ENCODE measurements at places on chromosomes 7 and 10. TPM values are rescaled to one million over a fixed set of nuclear protein-coding genes. Genes with fewer than 3 reads are reported as not detected.

DNA sequence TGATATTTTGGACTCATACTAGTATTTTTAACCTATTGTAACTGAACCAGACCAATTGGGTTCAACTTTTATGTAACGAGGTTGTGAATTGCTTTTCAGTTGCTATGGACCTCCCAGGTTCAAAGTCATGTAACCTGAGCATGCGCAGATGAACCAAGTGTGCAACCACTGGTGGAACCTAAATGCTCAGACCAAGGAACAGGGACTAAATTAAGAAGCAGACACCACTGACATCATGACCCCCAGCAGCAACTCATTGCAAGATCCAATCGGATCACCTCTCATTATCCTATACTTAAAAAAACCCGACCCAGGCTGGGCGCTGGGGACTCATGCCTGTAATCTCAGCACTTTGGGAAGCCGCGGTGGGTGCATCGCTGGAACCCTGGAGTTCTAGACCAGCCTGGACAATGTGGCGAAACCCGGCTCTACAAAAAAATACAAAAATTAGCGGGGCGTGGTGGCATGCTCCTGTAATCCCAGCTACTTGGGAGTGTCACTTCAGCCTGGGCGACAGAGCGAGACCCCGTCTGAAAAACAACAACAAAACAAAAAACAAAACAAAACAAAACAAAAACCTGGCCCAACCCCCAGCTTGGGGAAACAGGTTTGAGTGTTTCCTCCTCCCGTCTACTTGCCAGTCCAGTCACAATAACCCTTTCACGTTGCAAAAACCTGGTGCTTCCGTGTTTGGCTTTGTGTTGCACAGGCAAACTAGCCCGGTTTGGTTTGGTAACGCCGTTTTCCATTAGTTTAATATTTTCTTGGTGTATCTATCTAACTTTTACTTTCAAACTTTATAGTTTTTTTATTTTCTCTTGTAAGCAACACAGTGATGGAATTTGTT is 11.3 kb upstream of the ZNF518A start:
- no peak for DNase-seq

HOXA10 gene
- 0.56 TPM for total RNA-seq

GDI2 gene
- total RNA-seq, result 215 TPM

DNA sequence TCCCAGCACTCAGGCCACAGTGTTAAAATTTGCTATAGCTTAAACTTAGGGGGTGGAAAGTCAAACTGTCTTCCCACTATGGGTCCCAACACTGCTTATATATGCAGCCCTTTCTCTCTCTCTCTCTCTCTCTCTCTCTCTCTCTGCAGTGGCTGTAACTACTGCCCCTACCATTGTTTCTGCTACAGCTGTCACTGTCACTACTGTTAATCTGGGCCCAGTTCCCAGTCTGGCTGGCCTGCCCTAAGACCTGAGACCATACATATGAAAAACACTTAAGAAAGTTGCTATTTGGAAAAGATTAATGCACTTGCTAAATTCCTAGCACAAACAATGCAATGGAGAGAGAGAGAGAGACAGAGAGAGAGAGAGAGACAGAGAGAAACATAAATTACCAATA is 78.6 kb downstream of the THSD7A start:
- DNase-seq, result no peak

NAT16 gene
- total RNA-seq, result not detected

- no peak for DNase-seq
Measured at GRCh38 chr7:482521-483083, 37.0 kb downstream of the PDGFA start.

HTR5A gene
- not detected for total RNA-seq

CFAP70 gene
- 3.2 TPM for total RNA-seq

C10orf88 gene
- 3.8 TPM for total RNA-seq

DNA sequence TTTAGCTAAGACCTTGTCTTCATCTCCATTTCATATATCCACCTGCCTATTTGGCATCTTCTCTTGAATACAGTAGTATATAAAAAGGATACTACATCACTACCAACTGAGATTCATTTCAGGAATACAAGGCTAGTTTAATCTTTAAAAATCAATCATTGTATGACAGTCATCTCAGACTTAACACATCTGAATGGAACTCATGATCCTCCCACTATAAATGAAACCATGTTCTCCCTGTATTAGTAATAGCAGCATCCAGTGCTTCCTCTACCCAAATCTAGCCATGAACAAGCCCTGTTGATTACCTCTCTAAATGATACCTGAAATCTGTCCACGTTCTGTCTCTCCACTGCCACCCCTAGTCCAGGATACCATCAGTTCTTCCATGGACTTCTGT is 196.2 kb downstream of the CDK14 start:
- no peak for DNase-seq

- no peak for DNase-seq
Measured at GRCh38 chr10:5323446-5323845, 41.3 kb upstream of the UCN3 start.

TFPI2 gene
- 57.3 TPM for total RNA-seq

DNA sequence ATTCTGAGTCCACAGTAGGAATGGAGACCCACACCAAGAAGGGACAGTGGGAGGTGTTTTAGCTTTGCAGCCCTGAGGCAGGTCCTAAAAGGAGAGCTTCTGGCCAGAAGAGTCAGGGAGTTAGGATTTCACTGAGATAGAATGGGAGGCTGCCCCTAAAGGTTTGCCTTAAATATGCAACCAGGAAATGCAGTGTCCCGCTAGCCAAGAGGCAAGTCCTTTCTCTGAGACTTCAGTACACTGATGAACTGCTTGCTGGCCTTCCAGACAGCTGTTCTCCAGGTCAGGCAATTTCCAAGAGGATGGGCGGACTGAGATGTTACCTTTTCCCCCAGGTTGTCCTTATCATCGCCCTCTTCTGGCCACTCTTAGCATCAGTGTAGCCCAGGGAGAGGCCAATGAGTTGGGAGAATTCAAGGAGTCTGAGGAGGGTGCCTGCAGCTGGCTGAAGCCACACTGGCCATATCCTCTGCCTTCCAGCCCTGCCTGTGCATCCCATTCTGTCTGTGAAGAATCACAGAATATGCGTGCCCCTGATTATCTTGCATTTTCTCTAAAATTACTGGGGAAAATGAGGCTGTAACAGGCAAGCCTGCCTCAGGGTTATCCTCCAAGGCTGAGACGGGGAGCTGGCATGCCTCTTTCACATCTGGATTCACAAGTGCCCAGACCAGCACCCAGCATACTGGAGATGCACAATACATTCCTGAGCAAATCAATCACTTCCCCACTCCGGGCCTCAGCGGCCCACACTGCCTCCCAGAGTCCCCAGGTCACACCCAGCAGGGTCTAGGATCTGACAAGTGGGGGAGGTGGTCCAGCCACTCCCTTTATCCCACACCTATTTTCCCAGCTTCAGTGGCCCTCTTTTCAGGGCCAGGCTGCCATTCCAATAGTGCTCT is 2.4 kb downstream of the TLL2 start:
- no peak for DNase-seq

ACSL5 gene
- 58.8 TPM for total RNA-seq

GRCh38 chr7:159097661-159098423 is 46.8 kb downstream of the VIPR2 start:
- no peak for DNase-seq

DNA sequence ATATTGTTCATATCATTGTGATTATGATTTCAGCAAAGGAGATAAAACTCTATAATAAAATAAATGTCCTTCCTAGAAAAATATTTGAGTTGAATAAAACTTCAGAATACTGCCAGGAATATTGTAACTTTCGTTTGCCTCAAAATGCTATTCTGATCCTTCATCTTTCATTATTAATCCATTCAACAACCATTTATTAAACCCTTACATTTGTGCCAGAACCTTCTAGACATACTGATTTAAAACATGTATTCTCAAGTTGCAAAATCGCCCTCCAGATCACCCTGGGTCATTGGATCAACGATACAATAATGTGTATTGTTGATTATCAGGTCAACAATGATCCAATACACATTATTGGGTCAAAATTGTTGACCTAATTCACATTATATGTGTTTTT is 759.8 kb downstream of the CNTNAP2 start:
- DNase-seq, result no peak

GRCh38 chr10:104259999-104260774 is 5.5 kb downstream of the GSTO1 start:
- no peak for DNase-seq

GRCh38 chr10:105783936-105784483 is 1142.9 kb downstream of the SORCS3 start:
- no peak for DNase-seq

GRCh38 chr10:71359364-71360046 is 37.2 kb upstream of the CDH23 start:
- DNase-seq, result peak; percentile 37

DNA sequence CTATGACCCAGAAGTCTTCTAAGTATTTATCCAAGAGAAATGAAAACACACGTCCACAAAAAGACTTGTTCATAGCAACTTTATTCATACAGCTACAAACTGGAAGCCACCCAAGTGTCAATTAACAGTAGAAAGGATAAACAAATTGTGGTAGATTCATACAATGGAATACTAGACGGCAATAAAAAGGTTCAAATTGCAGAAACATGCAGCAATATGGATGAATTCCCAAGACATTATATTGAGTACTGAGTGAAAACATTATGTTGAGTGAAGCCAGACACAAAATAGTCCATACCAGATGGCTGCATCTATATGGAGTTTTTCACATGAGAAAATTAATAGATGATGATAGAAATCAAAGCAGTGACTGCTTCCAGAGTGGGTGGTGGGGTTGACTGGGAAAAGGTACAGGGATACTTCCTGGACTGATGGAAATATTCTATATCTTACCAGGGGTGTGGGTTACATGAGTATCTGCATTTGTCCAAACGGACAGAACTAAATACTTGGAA is 292.0 kb downstream of the FGFR2 start:
- no peak for DNase-seq

CALHM1 gene
- total RNA-seq, result not detected

DNA sequence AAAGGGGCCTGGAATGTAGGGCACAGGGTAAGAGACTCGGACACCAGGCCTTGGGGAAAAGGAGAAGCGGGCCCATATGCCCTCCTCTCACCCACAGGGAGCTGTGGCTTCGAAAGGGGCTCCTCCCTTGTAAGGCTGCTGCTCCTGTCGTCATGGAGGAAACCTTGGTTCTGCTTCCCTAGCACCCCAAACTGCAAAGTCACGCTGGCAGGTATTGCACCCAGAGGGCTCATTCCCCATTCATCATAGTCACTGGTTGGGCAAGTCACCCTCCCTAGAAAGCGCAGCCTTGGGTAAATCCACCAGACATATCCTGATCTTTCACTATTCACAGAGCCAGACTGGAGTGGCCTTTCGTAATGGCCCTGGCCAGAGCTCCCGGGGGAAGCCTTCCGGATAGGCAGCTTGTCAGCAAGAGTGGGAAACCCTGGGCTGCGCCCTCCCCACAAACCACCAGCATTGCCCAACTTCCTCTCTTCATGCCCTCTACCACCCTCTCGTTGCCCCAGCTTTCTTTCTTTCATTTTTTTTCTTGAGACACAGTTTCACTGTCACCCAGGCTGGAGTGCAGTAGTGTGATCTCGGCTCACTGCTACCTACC is 121.0 kb downstream of the HIP1 start:
- DNase-seq, result peak; percentile 38

DNA sequence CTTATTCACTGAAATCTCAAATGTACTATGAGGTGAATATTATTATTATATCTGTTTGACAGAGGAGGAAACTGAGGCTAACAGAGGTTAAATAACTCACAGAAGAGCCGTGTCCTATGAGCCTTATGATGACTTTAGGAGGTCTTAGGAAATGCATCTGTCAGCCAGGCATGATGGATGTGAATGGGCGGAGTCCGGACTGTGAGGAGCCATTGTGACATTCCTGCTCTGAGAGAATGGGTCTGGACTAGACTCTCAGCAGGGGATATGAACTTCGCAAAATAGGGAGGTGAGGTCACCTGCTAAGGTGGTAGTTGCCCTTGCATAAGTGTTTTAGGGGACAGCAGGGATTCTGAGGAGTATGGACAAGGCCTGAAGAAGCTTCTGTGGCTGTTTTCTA is 153.6 kb downstream of the TMEM178B start:
- no peak for DNase-seq

ELN gene
- total RNA-seq, result 133 TPM

ANXA8 gene
- total RNA-seq, result 183 TPM

GRCh38 chr10:119415536-119416503 is 126.7 kb downstream of the RGS10 start:
- no peak for DNase-seq

CELF2 gene
- total RNA-seq, result 101 TPM

- no peak for DNase-seq
Measured at GRCh38 chr7:86647385-86648094, 3.8 kb downstream of the GRM3 start.

DNA sequence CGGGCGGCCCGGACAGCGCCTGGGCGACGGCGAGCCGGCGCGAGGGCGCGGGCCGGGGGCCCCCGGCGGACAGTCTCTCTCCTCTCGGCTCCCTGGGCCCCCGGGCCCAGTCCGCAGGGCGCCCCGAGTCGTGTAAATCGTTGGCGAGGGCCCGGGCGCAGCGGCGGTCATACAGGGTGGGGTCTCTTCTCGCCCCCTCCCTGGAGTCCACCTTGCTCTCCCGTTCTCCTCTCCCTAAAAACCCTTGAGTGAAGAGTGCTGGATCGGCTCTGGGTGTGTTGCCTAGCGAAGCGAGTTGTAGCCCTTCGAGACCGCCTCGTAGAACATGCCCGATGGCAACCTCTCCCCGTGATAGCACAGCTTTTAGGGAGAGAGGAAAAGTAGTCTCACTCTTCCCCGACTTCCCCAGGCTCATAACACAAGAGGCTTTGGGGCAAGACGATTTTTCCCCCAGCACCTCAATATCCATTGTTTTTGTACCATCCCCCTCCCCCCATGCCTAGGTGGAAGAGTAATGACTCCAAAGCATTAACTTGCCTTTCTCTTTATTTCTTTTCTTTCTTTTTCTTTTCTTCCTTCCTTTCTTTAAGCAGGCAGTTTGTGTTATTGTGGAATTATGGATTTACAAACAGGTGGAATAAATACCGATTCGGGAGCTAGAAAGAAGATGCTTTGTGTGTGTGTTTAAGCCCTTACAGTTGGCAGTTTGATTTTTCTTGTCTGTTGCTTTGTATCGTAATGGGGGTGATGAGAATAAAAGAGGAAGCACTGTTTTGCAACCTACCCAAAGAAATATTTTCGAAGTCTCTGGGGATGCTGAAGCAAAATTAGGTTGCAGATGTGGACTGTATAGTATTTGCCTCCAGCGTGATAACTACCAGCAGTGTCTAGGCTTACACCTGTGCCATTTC is 822 bp downstream of the SHOC2 start:
- no peak for DNase-seq

DNA sequence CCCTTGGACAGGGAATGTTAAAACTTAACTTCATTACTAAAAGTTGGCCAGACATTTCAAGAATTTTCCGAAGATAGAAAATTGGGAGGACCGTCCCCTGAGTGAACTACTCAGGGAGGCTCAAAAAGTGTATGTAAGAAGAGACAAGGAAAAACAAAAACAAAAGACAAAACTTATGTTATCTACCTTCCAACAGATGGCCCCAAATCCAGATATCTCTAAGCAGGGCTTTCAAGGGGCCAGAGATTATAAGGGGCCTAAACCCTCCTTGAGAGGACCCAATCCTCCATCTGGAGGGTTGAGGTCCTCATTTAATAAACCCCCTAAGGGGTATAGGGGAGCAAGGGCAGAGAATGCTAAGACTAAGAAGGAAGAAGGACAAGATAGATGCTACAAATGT is 203.6 kb downstream of the SH2D4B start:
- DNase-seq, result no peak
